Activated CD8-positive, alpha-beta memory T cell treated with anti-CD3 and anti-CD28 coated beads, Interleukin-2, amount 50 U/mL, for 48 hours (primary cell): ENCODE measurements at places on chromosomes 12 and 14.

GRCh38 chr12:125065919-125066570 lies 810 bp downstream of the AACS start:
- no peak for DNase-seq

DNA sequence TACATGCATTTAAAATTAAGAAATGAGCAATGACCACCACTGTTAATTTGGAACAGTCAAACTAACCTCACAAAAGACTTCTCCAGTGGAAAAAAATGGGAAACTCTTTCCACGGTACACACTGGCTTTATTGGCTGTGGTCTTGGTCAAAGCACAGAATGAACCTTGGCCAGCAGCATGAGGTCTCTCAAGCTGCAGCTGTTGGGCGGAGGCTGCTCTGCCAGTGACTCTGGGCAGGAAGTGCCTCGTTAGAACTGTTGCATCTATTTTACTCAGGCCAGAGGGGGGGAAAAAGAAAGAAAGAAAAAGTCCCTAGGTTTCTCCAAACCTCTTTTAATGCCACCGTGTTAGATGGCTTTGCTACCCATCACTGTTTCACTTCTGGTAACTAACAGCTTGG lies 279.8 kb upstream of the DIO2 start:
- no peak for DNase-seq

GRCh38 chr12:49967777-49968250 lies 4.9 kb upstream of the AQP6 start:
- DNase-seq, result no peak

DNA sequence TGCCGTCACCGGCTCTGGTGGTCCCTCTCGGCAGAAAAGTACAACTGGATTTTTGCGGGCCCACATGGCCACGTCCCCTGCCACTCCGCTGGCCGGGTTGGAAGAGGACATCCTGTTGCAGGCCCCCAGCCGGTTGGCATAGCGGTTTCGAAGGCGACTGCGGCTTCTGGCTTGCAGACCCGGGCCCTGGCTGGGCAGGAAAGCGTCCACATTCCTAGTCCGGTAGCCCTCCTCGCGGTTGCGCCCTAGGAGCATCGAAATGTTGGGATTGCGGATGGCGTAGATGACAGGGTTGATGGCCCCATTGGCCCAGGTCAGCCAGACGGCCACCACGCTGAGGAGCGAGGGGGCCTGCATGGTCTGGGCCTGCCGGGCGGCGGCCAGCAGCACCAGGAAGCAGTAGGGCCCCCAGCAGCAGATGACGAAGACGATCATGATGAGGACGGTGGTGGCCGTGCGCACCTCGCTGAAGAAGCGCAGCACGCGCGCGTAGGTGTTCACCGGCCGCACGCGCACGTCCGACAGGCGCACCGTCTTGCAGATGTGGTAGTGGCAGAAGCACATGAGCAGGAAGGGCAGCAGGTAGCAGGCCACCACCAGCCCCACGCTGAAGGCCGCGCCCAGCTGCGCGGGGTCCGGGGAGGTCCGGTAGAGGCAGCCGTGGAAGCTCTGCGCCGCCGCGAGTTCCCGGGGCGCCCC lies 1.2 kb downstream of the GPR135 start:
- peak; percentile 65 for DNase-seq

DNA sequence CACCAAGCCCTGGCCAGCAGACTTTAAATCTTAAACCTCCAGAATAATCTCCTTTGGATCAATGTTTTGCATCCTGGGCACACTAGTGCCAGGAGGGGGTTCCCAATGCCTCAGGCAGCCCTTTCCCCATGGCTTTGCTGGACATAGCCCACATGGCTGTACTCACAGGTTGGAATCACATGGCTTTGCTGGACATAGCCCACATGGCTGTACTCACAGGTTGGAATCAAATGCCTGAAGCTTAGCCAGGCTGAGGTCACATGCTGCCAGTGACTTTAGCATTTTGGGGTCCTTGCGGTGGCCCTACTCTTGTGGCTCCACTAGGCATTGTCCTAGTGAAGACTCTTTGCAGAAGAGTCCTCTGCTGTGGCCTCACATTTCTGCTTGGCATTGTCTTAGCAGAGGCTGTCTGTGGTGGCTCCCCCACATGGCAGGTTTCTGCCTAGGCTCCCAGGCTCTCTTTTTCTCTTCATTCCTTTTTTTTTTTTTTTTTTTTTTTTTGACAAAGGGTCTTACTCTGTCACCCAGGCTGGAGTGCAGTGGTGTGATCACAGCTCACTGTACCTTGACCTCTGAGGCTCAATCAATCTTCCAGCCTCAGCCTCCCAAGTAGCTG lies 13.0 kb downstream of the FLVCR2 start:
- no peak for DNase-seq

DNA sequence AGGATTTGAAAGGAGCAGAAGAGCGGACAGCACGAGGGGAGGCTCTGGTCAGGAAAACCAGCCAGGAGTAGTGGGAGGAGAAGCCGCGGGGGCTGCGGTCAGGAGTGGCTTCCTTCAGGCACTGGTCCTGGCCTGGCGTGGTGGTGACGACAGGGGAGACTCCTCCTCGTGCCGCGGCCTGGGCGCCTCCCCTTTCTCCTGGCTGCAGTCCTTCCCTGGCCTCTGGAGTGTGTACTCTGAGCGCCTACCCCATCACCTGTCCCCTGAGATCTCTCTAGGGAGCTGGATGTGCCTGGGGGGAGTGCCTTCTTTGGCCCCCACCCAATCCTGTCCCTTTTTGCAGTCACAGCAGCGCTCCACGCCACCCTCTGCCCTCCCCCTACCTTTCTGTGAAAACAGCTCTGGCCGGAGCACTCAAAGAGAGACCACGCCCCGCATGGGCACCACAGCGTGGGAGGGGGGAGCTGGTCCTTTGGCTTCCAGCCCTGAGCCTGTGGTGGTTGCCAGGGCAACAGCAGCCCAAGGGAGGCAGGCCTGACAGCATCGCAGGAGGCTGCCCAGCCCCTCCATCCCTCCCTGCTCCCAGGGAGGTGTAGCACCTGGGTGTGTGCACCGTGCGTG lies 125.9 kb downstream of the CALM1 start:
- DNase-seq, result no peak

DNA sequence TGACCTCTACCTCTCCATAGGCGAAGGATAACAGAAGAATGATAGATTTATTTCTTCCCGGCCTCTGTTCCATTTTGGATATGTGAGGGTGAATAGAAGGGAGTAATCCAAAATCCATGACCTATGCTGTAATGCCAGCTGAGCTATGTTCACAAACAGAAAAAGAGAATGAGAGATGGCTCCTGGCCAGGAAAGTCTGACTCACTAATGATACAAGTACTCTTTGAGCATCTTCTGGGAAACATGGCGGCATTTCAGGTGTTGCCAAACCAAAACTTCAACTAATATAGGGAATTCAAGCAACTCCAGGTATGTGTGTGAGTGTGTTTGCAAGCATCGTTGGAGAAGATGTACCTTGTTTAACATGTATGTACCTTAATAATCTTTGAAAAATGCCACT lies 55.1 kb downstream of the MED13L start:
- no peak for DNase-seq

- no peak for DNase-seq
Observed at GRCh38 chr12:75087654-75088053, 122.0 kb downstream of the KCNC2 start.

DNA sequence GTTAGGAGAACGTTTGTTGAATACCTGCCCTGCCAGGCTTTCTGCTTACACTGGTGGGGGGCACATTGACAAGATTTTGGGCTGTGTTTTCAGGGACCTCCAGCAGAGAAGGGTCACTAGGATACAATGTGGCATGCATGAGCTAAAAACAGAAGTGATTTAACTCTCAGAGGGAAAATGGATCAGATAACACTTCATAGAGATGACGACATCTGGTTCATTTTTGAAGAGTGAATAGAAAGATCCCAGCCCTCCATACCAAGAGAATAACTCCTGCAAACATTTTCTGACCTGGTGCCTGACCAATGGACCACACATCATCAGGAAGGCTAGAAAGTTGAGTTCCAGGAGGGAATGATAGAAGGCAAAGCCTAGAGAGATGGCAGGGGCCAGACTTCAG lies 33.7 kb downstream of the CKB start:
- no peak for DNase-seq

DNA sequence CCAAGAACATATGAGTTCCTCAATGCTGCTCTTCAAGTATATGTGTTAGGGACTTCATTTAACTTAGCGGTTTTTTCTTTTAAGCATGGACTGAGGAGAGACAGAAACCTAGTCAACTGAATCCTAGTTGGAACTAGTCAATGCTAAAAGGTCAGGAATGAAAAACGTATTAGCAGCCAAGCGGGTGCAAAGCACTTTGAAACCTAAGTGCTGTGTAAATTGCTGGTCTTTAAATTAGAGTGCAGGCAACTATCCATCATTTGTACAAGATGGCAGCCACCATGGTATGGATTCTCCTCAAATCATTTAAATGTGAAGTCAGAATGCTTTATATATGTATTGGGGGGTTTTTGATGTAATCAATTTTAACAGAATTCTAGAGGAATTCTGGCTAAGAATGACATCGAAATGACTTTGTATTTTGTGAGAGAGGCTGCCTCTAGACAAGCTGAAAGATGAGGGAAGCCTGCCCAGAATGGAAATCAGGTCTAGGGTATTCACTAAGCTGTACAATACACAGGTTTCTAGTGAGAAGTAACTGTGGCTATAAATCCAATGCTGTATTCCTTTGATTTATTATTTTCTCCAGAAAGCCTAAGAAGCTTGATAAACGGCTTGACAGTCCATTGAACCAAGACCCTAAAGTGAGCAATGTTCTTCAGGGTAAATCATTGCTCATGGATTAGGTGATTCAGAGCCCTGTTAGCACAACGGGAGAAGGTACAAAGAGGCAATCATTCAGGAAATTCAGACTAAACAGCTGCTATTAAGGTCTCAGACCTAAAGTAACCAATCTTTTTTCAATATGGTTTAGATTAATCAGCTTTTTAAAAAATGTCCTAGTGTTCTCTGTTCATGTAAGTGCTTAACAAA lies 198.8 kb downstream of the ANO2 start:
- no peak for DNase-seq

DNA sequence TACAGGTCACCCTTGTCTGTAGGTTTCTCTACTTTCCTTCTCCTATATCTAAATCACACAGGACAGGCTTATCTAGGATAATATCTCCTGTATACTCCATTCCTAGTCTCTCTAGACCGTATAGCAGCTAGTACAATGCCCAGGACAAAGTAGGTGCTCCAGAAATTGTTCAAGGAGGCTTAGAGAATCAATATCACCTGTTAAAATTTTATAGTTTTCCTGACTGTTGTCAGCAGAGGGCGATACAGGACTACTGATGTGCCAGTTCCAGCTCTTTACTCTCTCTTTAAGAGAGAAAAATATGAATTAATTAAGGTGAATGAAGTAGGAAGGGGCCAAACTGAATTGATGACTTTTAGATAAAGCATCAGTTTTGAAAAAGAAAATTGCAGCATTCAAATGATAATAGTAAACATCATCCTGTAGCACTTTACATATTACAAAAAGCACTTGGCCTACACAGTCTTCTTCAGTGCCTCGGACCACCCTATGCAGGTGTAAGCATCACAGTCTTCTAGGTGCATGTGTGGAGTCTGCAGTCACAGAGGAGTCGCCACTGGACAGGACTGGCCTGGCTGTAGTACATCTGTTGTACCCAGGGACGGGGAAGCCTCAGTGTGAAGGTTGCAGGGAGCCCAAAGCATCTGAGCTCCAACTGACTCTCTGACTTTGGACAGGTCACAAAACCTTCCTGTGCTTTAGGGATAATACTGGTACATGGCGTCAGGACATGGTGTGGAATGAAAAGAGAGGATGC lies 61.9 kb upstream of the MAX start:
- no peak for DNase-seq

GRCh38 chr12:108734200-108734906 lies 3.0 kb upstream of the CORO1C start:
- DNase-seq, result no peak

DNA sequence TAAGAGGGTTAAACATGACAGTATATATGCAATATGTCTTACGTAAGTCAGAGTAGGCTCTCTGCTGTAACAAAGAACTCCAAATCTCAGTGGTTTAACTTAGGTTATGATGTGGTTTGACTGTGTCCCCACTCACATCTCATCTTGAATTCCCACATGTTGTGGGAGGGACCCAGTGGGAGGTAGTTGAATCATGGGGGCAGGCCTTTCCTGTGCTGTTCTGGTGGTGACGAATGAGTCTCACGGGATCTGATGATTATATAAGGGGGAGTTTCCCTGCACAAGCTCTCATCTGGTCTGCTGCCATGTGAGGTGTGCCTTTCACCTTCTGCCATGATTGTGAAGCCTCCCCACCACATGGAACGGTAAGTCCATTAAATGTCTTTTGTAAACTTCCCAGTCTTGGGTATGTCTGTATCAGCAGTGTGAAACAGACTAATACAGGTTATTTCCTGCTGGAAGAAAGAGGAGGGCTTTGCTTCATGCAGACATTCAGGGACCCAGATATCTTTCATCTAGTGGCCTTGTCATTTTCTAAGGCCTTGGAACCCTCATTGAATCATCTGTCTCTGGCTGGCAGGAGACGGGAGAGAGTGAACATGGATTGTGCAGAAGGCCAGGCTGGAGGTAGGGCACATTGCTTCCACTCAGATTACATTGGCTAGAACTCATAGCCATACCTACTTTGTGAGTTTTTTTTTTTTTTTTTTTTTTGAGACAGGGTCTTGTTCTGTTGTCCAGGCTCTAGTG lies 96.1 kb downstream of the CRADD start:
- DNase-seq, result no peak

- DNase-seq, result peak; percentile 50
Observed at GRCh38 chr14:102807013-102807406, 29.8 kb downstream of the TRAF3 start.
